IPS-NIHi11 (cell line): ENCODE measurements at places on chromosomes 16 and 17.

GRCh38 chr17:61657338-61657737, 66.3 kb upstream of the NACA2 start:
- DNase-seq: no peak

DNA sequence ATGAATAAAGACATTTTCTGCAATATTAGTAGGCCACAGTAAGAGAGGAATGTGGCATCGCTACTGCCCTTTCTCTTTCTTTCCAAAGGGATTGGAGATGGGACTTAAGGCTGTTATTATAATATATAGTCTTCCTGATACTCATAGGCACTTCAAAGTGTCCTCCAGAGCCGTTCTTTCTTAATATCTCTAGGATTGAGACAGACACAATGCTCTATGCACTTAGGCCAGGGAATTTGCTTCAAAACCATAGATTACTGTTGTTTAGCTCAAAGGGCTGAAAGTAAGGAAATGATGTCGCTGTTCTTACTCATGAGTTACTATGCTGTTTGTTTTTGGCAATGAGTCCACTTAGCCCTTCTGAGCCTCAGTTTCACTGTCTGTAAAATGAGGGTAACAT, 590.5 kb downstream of the CDH11 start:
- DNase-seq: no peak

DNA sequence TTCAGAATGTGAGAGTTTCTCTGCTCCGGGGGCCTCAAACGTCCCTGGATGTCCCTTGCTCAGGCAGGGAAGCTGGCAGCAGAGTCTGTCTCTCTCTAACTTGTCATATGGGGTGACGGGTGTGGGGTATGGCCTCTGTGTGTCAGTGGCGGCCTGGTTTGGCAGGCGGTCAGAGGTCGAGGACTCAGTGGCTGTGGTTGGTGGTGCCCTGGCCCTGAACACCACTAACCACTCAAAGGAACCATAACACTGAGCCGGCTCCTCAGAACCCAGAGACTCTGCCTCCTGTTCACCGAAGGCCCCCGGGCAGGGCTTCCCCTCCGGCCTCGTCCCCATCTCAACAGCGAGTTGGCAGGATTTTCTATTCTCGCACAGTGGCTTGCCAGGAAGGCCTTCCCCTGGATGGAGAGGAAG, 677 bp downstream of the P2RX1 start:
- DNase-seq: no peak

GRCh38 chr17:81128774-81129173, 36.5 kb upstream of the PVALEF start:
- no peak for DNase-seq

- no peak for DNase-seq
Measured at GRCh38 chr16:11792410-11793241, 4.4 kb downstream of the ZC3H7A start.

GRCh38 chr16:27316038-27316680, 2.4 kb downstream of the IL4R start:
- DNase-seq: no peak

- DNase-seq: no peak
Measured at GRCh38 chr16:2866431-2866830, 8.5 kb upstream of the PRSS22 start.

DNA sequence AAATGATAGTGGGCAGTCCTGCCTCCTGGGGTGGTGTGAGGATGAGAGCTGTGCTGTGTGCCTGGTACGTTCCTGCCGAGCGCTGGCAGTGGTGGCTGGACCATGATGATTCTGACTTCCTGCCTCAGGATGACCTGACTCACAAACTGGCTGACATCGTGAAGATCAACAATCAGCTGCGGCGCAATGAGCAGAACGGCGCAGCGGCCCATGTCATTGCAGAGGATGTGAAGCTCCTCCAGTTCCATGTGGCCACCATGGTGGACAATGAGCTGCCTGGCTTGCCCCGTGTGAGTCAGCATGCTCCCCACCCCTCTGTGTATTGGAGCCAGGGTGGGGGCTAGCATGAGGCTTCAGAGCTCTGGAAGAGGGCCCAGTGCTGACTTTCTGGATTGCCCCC, 13.1 kb downstream of the POLR2A start:
- DNase-seq: no peak

DNA sequence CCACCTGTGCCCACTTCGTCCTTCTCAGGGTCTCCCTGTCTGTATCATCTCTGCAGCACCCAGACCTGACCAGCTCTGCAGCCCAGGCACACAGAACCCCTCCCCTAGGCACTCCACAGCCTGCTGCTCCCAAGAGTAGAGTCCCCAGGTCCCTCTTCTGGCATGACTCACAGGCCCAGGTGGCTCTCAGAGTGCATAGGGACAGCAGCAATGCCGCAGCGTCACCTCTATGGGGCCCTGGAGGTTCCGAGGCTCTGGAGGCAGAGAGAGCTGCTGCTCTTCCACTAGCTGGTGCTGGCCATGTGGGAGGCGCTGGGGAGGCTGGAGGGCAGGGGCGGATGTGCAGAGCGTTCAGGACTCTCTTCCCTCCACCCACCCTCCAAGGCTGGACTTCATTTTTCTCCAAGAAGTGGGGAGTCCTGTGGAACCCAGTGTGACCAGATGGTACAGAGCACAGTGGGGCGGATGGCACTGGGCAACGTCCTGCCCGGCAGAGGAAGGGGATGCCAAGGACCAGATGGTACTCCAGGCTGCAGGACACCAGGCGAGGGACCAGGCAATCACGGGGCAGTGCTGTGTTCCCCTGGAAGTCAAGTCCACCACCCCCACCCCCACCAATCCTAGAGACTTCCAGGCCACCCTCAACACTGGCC, 151.7 kb downstream of the RBFOX3 start:
- no peak for DNase-seq

DNA sequence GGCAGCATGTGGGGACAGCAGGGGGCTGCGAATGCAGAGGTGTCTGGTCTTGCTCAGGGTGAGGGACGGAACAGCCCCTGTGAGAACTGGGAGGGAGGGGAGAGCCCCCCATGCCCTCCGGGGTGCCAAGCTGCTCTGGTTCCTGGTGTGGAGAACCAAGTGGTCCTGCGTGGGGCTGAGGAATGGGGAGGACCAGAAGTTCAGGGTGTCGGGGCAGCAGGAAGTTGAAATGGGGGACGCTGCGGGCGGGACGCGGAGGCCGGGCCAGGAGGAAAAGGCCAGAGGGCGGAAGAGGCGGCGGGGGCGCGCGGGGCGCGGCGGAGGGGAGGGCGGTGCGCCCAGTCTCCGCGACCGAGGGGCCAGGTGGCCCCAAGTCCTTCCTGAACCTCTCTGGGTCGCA, 3.6 kb downstream of the ALDH3A1 start:
- no peak for DNase-seq

GRCh38 chr17:29376667-29377270, 13.4 kb upstream of the TAOK1 start:
- peak; percentile 38 for DNase-seq

GRCh38 chr17:28071891-28072606, 29.6 kb downstream of the NLK start:
- DNase-seq: no peak

- DNase-seq: no peak
Measured at GRCh38 chr16:88907768-88908167, 41.3 kb upstream of the PABPN1L start.

DNA sequence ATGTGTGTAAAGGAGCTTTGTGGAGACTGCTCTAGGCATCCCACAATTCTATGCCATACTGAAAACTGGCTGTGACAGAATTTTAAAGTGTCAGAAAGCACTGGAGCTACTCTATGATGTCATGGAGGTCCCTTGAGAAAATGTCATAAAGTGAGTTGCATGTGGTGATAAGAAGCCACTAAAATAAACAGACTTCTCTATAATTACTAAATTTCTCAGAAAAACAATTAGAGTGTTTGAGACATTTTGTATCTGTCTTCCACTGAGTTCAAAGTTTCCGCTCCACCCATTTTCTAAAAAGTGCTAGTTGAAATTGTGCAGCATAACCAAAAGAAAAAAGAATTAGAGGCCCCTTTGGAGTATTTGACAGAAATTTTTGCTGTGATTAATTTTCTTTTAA, 603.9 kb downstream of the KCNJ2 start:
- no peak for DNase-seq

- DNase-seq: no peak
Measured at GRCh38 chr16:2206420-2206779, 1.1 kb downstream of the MLST8 start.

DNA sequence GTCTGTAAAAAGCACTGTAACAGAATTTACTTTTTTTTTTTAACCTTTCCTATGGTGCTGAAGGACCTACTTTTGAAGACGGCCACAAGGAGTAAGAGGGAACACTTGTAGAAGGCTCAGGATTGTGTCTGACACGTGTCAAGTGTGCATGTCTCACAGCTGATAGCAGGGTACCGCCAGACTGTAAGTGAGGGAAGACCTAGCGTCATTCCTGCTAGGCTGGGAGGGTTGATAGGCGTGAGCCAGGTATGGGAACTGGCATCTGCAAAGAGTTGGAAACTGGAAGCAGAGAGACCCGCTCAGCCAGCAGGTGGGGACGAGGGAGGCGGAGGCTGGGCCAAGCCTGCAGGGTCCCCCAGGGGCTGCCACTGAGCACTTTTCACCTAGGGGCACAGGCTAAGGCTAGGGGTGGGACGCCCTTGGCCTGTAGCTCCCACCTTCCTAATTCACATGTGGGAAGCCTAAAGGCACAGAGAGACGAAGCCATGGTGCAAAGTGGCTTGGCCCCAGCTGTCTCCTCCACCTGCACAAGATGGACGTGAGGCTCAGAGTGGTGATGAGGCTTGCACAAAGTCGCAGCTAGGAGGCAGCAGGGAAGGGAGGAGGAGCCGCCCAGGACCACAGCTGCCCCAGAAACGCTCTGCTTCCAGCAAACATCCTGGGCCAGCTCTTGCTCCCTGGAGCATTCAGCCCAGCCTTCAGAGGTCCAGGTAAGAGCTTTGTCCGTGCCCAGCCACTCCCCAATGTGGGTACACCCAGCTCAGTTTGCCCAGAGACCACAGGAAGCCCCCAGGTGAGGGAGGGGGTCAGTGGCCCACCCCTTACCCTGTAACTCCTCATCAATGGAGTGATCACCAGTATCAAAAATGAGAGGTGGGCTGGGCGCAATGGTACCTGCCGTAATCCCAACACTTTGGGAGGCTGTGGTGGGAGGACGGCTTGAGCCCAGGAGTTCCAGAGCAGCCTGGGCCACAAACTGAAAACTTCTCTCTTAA, 18.9 kb downstream of the VASN start:
- DNase-seq: peak; percentile 72

- peak; percentile 42 for DNase-seq
Measured at GRCh38 chr17:82436601-82437324, 13.8 kb downstream of the CYBC1 start.

DNA sequence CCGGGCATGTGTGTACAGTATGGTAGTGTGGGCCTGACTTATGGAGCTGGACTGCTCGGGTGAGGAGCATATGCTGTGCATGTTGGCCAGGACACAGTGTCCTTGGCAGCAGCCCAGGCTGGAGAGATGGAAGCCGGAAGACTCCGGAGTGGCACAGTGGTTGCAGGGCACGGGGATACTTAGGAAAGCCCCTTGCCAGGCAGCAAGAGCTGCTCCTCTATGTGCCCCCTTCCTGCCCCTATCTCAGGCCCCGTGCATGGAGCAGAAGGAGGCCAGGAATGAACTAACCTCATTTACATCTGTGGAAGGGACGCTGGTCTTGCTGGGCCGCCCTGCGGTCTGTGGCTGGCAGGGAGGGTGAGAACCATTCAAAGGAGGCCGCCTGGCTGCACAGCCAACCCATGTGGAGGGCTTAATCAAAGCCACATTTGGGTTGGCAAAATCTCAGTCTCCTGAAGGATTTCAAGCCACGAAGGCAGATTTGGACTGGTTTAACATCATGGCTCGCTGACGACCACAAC, 32.2 kb upstream of the RCVRN start:
- DNase-seq: no peak

DNA sequence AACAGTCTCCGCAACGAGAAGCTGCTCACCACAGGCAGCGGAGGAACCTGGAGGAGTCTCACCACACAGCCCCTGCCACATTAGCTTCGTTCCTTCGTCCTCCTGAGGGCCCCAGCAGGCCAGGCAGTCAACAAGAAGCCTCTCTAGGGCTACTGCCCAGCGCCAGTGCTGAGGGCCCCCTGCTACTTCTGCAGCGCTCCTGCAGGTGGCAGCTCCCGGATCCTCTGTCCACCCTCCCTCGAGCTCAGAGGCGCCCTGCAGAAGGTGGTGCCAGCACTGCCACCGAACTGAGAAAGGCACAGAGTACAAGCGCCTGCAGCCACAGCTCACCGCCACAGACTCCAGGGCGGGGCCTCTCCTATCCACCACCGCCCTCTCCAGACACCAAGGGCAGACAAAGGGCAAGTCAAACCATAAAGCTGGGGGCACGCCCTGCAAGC, 27.3 kb downstream of the KDM8 start:
- no peak for DNase-seq

- no peak for DNase-seq
Measured at GRCh38 chr16:54052271-54052670, 234.3 kb downstream of the IRX3 start.

GRCh38 chr16:88712362-88712979, 6.2 kb downstream of the CTU2 start:
- DNase-seq: no peak

DNA sequence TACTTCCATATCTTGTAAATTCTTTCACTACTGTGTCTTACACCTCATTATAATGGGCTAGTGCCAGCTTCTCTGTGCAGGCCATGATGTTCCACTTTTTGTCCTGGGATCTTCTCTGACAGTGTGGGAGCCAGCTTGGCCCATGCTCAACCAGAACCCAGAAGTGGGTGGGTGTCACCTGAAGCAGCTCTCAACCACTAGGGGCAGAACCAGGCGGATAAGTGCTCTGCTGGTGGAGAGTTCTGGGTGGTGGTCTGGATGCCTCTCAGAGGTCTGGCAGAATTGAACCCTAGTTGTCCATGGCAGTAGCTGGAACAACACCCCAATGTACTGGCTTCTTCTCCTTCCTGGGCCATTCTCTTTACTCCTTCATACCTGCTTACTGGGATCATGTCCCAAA, 254.1 kb upstream of the N4BP1 start:
- peak; percentile 25 for DNase-seq

GRCh38 chr16:62225675-62226074, 189.4 kb upstream of the CDH8 start:
- DNase-seq: peak; percentile 50

GRCh38 chr16:29154088-29154487, 169.2 kb downstream of the LAT start:
- DNase-seq: no peak

GRCh38 chr17:48499248-48499647, 31.6 kb downstream of the HOXB1 start:
- DNase-seq: no peak

DNA sequence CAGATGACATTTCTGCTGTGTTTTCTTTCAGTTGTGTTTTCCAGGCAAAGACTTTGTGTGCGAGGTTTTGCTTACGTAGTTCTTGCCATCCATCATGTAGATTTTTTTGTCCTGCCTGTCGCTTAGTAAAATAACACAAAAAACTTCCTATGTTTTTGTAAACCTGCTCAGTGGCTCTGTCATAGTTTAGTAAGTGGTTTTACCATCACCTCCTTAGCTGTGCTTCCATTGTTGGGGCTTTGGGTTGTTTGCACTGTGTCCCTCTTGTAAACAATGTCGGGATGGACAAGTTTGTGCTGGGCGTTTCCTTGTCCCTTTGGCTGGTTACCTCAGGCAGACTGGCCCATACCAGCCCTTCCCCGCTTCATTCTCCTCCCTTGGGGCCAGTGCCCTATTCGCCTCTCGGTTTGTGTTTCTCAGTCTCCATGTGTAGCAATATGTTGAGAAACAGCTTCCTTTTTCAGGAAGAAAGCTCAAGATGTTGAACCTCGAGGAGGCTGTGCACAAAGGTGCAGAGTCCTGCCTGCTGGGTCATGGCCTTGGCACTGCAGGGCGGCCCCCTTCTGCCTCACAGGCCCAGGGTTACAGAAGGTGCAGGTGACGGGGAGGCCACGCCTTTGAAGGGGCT, 74.6 kb downstream of the KSR1 start:
- DNase-seq: no peak
